Activated T-helper 2 cell treated with anti-CD3 and anti-CD28 coated beads, Interferon-gamma antibody, Interleukin-2, Interleukin-4, amounts not matched to agents 10 μg/mL and 5 μg/mL and 100 μg/mL, durations not matched to agents 14 hours and 24 hours and 36 hours (primary cell): ENCODE measurements at places on chromosomes 3 and 15.

GRCh38 chr15:92682741-92683510, 27.4 kb upstream of the FAM174B start:
- H3K36me3 ChIP-seq, result no peaks in the 10 kb centered on the region
- H3K27ac ChIP-seq, result no peak overlapping the region
- no peak overlapping the region for H3K4me3 ChIP-seq
- DNase-seq, result no peak
- peaks cover 17% of the 10 kb centered on the region for H3K27me3 ChIP-seq

DNA sequence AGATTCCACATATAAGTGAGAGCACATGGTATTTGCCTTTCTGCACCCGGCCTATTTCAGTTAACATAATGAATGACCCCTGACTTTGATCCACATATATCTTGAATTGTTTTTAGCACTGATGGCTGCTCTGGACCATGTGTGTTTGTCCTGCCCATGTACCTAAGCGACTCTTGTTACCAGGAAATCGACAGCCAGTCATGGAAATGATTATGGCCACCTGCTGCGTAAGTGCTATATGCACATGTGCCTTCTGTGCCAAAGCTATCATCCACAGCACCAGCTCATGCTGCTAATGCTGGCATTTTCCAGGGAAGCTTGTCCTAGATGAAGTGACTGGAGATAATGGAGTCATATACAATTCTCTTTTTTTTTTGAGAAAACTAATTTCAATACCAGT, 103.7 kb downstream of the PEX5L start:
- no peaks in the 10 kb centered on the region for H3K36me3 ChIP-seq
- H3K27ac ChIP-seq, result no peak overlapping the region
- H3K4me1 ChIP-seq, result peaks cover 5% of the 10 kb centered on the region
- no peak overlapping the region for H3K4me3 ChIP-seq
- H3K27me3 ChIP-seq, result peaks cover 20% of the 10 kb centered on the region

DNA sequence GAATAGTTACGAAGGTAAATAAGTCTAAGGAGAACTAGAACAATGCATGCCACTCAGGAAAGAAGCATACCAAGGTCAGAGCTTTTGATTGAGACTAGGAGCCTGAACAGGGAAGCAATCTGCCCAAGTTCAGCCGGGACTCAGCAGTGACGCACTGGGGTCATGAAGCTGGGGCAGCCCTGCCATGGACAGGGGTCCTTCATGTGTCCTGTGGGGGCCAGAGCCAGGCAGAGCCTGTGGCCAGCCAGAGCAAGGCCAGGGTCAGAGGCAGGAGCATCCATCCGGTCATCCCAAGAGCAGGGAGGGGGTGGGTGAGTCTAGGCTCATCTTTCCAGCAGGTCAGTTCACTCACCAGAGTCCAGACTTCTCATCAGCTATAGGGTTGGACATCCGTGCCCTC, 47.9 kb downstream of the FGD5 start:
- H3K4me1 ChIP-seq, result no peaks in the 10 kb centered on the region
- DNase-seq, result no peak
- no peaks in the 10 kb centered on the region for H3K36me3 ChIP-seq
- H3K4me3 ChIP-seq, result no peak overlapping the region

- H3K4me1 ChIP-seq, result no peaks in the 10 kb centered on the region
- peaks cover 2% of the 10 kb centered on the region for H3K27me3 ChIP-seq
- no peak overlapping the region for H3K4me3 ChIP-seq
- no peak for DNase-seq
Measured at GRCh38 chr3:133077688-133078087, 39.5 kb downstream of the TMEM108 start.

- DNase-seq, result no peak
- H3K27ac ChIP-seq, result no peak overlapping the region
- no peaks in the 10 kb centered on the region for H3K36me3 ChIP-seq
Measured at GRCh38 chr15:28786521-28786920, 61.9 kb downstream of the GOLGA6L7 start.

GRCh38 chr3:126212620-126213378, 32.4 kb upstream of the ALDH1L1 start:
- peaks cover 47% of the 10 kb centered on the region for H3K27me3 ChIP-seq
- no peak overlapping the region for H3K27ac ChIP-seq
- DNase-seq, result no peak
- H3K4me1 ChIP-seq, result peaks cover 2% of the 10 kb centered on the region

DNA sequence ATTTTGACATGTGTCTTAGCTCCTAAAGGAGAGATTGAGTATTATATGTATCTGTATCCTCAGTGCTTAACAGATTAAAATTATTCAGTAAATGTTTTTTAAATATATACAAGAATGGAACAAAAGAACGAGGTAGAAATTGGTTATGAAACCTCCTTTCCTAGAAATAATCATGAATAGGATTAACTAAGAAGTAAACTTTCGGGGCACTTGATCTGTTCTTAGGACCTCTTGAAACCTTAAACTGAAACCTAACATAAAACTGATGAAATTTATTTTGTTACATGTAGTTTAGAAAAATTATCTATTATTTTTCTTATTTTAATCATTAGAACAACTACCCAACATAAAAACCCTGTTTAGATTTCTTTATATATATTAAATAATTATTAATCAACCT, 311.5 kb downstream of the THSD4 start:
- H3K36me3 ChIP-seq, result no peaks in the 10 kb centered on the region
- no peak overlapping the region for H3K4me3 ChIP-seq
- H3K4me1 ChIP-seq, result no peaks in the 10 kb centered on the region
